ENCODE measurements at places on chromosomes 7 and 10.

DNA sequence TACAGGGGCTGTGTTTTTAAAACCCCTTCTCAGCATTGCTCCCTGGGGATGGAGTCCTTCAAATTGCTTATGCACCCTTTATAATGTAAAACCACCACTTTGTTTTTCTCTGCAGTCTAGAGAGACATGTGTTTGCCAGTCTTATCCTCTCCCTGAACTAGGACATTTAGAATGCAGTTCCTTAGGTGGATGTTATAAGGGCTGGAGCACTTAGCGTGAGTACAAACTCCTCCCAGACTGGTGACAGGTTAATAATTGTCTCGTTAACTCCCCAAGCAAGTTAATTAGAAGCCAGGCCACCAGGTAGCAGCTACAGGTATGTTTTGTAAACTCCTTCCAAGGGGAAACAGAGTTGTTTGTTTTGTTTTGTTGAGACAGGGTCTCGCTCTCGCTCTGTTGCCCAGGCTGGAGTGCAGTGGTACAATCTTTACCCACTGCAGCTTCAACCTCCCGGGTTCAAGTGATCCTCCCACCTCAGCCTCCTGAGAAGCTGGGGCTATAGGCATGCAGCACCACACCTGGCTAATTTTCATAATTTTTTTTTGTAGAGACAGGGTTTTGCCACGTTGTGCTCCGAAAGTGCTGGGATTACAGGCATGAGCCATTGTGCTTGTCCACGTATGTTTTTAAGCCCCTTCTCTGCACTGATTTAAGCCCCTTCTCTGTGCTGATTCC is 100.2 kb downstream of the FAM107B start:
- no peak for DNase-seq

DNA sequence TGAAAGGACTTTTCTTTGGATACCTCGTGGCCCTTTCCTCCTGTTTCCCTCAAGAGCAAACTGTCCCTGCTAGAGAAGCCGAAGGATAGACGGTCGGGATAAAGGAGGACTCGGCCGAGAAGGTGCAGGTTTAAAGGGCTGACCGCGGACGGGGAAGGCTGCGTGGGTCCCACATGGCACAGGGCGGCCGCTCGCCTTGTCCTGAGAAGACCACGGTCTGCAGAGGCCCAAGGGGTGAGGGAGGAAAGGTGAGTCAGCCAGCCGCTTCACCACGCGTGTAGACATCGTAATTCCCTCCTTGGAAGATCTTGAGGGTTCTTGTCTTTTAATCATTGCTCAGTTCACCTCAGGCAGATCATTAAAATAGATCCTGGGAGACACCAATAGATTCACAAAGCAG is 253.8 kb downstream of the DPP6 start:
- no peak for DNase-seq

GRCh38 chr10:48505394-48506112 is 99.3 kb downstream of the ARHGAP22 start:
- no peak for DNase-seq

DNA sequence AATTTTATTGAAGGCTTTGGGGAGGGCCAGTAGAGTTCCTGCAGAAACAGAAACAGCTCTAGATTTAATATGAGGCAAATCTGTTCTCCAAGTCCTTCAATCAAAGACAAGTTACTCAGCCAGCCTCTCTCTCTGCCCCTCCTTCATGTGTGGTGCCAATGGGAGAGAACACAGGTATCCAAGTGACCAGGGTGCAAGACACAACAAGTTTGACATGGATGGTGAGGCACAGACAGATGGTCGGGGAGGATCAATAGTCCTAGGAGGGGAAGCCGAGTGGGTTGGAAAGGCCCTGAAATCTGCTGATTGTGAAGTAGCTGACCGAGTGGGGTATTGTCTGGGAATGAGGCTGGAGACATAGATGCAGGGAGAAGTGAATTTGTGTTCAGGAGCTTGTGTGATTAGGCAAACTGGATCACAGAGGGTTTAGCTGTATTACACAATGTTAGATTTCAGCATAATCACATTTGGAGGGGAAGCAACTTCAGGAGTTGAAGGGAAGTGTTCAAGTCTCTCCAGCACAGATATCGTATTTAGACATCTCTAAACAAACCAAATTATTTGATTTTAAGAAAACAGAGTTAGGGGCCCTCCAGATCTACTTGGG is 1.5 kb downstream of the GIMAP1 start:
- DNase-seq: no peak

DNA sequence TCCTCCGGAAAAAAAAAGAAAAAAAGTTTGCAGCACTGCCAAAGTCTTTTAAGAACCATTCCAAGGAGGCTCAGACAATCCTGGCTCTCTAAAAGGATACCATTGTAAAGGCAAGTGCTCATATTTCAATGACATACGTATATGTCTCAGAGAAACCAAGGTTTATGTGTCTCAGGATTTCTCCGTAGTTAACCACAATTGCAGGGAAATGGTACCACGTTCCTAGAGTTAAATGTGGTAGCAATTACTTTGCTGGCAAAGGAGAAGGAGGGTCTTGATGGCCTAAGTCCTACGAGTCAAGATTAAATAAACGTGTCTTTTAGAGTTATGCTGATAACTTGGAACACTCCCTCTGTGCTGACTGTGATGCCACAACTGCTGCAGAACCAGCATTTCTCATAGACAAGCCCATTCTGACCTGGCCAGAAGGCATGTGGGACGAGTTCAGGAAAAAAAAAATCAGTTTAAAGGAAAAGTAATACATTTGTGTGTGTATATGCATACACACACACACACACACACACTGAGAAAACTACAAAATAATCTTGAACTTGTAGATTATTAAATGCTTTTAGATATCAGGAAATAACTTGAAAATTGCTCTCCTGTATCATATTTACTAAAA is 245.9 kb downstream of the FGFR2 start:
- DNase-seq: no peak

- DNase-seq: no peak
Measured at GRCh38 chr10:32959006-32959920, 1.2 kb upstream of the ITGB1 start.

- DNase-seq: peak; percentile 67
Measured at GRCh38 chr10:132961787-132962622, 19.6 kb upstream of the CFAP46 start.

DNA sequence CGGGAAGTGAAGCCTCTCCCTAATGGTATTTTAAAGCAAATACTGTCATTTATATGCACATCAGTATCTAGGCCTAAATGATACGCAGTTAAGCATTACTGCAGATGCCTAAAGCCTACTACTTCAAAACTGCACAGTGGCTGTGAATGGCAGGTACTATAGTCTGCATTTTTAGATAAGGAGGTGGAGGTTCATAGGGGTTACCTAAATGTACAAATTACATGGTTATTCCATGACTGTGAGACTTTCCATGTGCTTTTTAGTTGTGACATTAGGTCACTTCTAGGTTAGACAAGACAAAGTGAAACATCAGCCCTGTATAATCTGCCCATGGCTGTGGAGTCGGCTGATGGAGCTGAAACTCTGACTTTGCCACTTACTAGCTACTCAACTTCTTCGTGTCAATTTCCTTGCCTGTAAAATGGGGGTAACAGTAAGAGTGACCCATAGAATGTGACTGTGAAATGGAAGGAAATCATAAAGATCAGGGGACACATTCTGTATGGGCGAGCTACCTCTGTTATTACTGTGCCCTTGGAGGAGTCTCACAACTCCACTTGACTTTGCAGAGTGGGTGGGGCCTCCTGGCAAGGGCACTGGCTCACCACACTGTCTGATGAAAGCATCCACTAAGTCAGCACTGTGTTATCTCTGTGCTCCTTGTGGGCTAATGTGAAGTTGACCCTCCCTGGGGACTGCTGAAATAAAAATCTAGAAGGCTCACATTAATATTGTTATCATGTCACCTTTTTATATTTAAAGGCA is 239.4 kb downstream of the TNS3 start:
- no peak for DNase-seq

DNA sequence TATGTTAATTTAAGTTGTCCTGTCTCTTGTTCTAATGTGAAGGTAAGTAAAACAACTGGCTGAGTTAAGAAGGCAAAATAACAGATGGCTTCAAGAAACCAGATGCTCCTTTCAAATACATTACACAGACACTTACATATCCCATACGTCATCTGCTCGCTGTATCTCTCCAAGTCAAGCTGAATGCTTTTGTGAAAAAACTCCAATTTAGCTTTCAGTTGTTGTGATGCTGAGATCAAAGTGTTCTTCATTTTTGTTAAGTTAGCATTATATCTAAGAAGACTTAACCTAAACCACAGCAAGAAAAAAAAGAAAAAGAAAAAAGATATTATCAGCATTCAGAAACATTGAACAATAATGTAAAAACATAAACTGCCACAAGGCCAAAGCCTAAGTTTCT is 18.5 kb upstream of the ERLIN1 start:
- no peak for DNase-seq

GRCh38 chr7:51306761-51307160 is 9.8 kb downstream of the COBL start:
- no peak for DNase-seq

DNA sequence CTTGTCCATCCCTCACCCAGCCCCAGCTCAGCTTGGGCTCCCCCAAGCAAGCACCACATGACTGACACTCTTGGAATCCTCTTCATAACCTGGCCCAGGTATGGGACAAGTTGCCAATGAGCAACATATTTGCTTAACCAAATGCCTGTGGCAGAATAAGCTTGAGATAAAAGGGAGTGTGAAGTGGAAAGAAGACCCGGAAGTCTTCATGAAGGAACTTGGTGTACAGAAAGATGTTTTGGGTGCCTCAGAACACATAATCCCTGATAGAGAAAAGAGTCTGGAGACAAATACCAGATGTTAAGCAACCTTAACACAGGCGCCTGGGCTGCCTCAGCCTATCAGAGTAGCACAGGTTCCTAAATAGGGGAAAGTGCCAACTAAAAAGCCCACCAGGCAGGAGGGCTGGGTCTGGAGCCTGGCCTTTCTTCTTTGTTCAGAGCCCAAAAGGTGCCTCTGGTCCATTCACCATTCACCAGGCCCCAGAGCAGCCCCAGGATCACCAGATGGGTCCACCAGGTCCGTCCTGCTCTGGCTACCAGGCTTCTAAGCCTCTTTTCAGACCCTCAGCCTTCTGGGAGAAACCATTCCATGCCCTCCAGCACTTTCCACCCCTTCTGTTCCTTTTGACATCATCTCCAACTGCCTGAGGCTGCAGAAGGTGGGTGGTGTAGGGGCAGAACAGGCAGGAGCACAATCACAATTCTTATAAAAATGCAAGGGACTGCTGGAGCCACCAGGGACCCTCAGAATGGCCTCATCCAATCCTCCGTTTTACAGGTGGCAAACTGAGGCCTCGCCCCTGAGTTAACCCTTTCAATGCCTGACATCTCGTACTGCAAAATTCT is 22.6 kb downstream of the KCNMA1 start:
- DNase-seq: no peak

DNA sequence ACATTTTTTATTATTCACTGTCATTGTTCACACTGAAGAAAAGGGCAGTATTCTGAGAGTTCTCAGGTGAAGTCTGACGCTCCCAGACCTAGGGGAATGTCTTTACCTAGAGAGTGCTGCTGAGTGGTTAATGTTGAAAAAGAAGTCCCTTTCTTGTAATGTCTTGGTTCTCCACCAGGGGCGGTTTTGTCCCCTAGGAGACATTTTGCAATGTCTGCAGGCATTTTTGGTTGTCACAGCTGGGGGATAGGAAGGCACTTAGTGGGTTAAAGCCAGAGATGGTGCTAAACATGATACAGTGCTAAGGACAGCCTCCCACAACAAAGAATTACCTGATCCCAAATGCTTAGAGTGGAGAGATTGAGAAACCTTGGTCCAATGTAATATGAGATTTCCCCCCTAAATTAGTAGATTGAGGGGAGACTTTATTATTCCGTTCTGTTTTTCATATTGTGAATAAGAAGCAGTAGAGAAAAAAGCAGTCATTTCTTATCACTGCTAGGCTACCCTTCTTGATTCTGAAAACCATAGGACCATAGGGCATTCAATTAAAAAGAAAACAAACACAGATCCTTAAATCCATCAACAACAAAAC is 13.1 kb downstream of the UMAD1 start:
- DNase-seq: peak; percentile 36

GRCh38 chr7:54814401-54814800 is 55.4 kb upstream of the SEC61G start:
- DNase-seq: no peak

GRCh38 chr7:121061677-121062582 is 73.4 kb downstream of the CPED1 start:
- DNase-seq: no peak

- DNase-seq: no peak
Measured at GRCh38 chr10:44979281-44980191, 927 bp upstream of the DEPP1 start.

DNA sequence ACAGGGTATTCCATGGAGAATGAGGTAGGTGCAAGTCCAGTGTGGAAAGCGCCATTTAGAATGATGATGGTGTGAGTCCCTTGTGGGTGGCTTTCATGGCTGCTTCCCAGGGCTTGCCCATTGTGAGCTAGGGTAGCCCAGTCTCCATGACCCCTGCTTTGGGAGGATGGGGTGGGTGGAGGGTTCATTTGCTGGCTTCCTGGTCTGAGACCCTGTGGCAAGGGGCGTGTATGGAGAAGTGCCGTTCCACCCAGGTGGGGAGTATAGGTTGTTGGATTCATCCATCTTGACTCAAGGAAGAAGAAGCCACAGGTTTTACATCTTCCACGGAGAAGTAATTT is 27.7 kb downstream of the CCM2 start:
- DNase-seq: no peak

DNA sequence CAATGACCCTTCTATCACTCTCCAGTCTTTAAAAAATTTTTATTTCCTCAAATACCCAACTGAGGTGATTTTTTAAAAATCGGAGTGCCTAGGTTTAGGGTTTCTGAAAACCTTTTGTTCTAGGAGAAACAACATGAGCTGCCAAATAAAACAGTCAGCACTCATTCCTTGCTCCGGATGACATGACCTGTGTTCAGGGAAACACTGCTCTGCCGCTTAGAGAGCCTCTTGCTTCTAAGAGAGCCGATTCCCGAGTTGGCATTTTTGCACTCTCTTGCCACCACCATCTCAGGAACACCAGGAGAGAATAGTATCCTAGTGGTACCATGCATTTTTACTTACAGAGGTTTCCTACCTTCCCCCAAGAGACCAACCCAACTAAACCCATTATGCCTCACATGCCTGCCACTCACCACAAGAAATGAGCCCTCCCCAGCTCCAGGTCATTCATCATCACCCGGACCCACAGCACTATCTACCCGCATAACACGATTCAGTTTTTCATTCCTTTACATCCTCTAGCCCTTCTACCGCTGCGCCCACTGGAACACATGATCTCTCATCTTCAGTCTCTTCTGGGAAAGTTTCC is 365.4 kb downstream of the THSD7A start:
- DNase-seq: no peak

DNA sequence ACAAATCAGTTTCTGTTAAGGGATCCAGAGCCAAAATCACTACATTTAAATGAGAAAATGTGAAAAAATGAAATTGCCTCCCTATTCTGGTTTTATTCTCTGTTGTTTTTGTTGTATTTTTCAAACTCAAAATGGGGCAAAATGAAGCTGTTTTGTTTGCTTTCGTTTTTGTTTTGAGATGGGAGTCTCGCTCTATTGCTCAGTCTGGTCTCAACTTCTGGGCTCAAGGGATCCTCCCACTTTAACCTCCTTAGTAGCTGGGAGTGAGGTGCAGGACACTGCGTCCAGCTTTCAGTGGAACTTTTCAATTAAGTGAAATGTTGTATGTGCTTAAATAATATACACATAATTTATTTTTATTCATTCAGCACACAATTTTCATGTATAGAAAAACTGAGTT is 205.0 kb downstream of the SORCS1 start:
- no peak for DNase-seq

All from endothelial cell (in vitro differentiated cells).